ENCODE measurements at places on chromosomes 12 and 14.

DNA sequence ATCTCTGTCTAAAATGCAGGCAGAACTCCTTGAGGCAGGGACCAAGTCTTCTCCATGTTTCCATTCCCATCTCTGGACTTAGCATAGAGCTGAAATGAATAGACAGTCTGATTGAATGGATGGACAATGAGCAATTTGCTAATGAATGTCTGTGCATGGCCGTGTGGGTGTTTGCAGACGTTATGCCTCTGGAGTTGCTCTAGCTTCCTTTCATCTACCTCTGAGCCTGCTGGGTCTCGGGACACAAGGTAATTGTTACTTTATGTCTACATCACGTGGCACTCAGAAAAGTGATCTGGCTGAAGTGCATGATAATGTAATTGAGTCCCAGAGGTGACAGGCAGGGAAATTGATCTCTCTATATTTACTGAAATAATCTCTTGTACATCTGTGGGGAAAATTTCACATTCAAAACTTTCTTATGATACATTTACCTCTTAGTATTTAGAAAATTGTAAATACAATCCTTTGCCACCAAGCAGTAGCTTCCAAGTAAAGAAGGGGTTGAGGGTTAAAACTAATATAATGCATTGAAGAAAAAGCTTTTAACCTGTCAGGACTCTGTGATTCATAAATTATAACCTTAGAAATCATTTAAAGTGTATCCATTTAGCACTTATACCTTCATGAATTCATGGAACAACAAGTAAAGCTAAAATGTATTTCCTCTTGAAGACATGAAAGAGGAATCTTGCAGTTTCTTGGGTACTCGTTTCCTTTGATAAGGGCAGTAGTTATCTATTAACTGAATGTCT, 424.1 kb downstream of the APAF1 start:
- DNase-seq = no peak

GRCh38 chr12:68509242-68509641, 101.5 kb upstream of the RAP1B start:
- DNase-seq = no peak

DNA sequence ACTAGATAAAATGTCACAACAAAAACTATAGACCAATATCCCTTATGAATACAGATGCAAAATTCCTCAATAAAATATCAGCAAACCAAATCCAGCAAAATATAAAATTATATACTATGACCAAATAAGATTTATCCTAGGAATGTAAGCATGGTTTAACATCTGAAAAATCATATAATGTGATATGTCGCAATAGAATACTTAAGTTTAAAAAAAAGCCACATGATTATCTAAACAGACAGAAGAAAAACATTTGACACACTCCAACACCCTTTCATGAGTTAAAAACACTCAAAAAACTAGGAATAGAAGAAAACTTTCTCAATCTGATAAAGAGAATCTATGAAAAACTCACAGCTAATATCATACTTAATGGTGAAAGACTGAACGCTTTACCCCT, 20.3 kb downstream of the ANGEL1 start:
- DNase-seq = no peak

DNA sequence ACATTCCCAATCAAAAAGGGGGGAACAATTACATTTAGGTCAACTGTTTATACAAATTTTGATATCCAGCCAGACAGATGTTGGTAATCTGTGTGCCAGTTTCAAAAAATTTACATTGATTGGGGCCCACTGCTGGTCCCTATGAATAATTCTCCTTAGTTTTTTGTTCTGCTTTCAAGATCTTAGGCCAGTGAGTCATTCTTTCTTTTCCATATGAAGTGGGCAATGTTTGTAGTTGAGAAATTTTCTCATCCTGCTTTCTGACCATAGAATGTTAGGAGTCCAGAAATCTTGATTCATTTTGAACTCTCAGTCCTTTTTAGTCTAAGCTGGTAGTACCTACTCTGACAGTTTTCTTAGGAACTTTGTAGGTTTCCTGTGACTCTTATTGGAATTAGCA, 244.3 kb downstream of the DIO2 start:
- DNase-seq = no peak

DNA sequence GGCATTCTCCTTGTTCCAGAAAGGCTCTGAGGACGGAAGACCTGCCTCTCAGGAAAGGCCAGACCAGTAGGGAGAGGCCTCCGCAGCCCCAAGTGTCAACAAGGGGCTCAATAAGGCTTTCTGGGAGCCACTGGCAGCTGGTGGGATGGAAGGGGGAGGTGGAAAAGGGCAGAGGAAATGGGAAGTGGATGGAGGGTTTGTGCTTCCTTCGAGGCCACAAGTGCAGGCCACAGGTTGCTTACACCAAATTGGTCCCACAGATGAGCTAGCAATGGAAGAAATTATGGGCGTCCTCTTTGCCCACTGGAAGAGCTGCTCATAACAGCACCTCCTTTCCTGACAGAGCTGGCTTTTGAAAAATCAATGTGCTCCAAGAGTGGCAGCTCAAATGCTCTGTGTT, 28.2 kb downstream of the P2RX4 start:
- DNase-seq = no peak

DNA sequence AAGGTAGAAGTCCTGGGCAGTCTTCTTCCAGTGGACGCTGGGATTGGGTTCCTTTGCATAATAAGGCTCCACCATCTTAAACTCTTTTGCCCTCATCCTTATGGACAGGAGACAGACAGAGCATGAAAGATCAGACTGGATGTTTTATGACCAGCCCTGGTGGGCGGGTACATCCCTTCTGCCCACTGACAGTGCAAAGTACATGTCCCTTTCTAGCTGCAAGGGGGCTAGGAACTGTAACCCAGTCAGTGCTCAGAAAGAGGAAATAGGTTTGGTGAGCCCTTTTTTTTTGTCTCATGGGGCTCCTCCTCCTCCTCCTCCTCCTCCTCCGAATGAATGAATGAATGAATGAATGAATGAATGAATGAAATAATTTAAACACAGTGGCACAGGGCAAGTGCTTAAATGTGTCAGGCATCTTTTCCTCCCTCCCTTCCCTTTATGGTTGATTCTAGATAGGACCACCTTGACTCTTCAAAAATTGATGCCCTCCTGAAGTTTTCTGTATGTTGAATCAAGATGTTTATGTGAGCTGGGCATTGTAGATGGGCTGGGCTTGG, 36.4 kb upstream of the HNF1A start:
- no peak for DNase-seq

DNA sequence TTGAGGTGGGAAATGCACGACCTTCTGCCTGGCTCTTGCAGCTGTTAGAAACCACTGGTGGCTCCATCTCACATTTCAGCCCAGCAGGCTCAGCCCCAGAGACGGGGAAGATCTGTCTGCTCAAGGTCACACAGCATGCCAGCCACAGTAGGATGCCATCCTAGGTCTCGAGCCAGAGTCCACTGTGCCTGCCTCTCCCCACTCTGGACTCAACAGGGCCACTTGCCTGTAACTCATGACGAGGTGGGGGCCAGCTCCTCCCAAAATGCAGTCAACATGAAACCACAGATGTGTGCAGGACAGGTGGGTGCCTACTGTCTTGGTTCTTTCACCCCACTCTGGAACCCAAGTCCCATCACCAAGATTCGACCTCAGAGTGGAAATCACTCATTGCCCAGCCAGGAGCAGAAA, 23.2 kb downstream of the BCL11B start:
- no peak for DNase-seq

DNA sequence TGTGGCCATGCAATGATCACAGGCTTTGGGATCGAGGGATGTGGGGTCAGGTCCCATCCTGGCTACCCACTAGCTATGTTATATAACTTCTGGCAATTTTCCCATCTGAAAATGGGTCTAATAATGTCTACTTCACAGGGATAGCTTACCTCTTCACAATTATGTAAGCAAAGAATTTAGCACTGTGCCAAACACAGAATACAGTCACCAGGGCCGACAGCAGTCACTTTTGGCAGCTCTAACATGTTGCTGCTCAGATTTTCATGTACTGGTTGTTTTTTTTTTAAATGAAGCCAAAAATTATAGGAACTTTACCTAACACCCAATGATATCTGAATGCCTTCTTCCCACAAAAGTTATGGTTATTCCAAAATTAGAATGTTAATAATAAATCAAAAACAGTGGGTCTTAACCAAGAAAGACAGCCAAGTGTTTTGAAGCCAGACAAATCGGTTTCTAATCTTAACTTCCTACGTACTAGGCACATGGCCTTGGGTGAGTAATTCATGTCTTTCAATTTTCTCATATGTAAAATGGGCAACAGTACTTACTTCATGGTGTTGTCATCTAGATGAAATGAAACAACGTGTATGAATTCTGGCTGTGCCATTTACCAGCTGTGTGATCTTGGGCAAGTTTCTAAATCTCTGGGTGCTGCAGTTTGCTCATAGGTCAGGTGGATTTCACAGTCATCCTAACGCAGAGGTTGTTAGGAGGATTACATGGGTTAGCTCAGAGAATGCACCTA, 13.0 kb upstream of the PCED1B start:
- no peak for DNase-seq

DNA sequence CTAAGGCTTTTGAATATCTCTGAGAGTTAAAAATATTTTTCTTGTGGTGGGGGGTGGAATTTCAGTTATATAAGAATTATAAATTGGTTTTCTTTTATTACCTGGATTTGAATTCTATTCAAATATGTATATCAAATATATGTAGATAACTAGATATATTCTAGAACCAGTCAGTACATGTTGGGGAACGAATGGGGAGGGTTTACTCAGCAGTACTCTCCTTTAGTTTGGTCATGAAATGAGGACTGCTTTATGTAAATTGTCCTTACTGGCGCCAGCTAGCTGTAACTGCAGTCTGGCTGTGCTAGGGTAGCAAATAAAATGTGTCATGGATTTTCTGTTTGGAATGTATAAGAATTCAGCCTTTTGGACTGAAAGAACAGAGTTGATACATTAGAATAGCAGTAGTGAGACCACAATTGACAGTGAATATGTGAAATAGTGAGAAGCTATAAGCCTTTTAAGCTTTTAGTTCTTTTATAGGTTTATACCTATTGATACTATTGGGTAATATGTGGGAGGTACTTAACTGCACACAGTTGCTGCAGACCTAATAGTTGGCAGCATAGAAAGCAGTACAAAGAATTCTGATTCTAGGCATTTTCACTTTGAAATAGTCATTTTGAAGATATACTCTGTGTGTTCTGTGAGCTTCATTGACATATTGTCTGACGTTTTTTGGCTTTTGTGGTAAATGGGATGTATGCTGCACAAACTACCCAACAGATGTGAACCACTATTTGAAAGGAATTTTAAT, 29.0 kb downstream of the ATF7IP start:
- DNase-seq = peak; percentile 53

DNA sequence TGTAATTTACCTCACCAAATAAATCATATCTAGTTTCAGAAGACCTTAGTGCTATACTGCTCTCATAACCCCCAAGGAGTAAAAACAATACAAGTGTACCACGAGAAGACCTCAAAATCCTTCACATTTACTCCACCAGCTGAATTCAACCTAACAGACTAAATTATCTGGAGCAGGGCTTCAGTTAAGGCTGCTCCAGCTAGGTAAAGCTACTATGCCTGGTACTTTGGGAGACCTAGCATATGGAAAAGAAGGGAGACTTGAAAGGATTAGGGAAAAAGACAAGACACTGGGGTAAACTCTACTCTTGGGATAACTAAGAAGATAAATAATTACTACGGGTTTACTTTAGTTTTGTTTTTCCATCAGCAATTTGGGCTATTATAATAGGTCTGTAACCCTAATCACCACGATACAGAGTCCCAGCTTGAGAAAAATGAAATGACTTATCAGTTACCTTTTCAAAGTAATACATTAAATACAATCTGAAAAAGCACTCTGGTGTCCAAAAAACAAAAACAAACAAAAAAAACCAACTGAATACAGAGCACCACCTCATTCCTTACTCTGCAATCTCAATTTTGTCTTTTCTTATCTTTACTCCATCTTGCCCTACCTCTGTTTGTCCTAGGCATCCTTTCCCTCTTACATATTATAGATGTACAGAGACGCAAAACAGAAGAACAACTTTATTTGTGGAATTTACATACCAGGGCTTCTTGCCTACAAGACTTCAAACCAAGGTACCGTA, 2.1 kb downstream of the EML5 start:
- no peak for DNase-seq

GRCh38 chr12:112824701-112825100, 33.2 kb downstream of the RPH3A start:
- no peak for DNase-seq

DNA sequence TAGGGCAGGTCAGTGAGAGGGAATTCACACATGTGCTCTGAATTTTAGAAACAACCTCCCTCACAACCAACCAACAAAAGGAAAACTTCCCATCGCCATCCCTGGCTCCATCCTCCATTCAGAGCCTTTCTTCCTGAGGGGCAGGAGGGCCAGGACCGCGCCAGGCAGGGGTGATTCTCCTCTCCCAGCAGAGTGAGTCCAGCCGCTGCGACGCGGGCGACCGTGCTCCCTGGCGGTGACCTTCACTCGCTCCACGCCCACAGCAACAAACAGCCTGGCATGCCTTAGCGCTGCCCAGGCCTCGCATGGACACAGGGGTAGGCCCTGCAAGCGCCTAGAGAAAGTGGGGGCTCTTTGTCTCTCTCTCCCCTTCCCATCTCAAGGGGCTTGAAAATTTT, 3.7 kb downstream of the GALNT9 start:
- no peak for DNase-seq

- DNase-seq = no peak
These were observed 450.6 kb downstream of the DPF3 start for GRCh38 chr14:72443256-72443655.

GRCh38 chr12:66724616-66725015, 45.7 kb upstream of the GRIP1 start:
- DNase-seq = no peak

DNA sequence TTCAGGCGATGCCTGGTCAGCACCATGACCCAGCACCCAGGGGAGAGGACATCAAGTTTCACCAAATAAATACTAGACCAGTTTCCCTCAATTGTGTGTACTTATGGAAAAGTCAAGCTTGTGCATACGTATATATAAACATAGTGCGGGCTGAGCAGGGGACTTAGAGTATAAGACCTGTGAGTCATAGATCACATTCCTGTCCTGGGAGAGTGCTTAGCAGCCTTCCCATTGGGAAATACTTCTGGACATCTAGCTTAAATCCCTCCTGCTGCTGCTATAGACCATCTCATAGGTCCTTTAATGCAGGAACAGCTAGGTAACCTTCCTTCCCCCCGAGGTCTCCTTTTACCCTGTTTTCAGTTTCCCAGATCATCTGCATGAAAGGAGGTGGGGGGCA, 51.9 kb downstream of the PRMT8 start:
- DNase-seq = peak; percentile 31

DNA sequence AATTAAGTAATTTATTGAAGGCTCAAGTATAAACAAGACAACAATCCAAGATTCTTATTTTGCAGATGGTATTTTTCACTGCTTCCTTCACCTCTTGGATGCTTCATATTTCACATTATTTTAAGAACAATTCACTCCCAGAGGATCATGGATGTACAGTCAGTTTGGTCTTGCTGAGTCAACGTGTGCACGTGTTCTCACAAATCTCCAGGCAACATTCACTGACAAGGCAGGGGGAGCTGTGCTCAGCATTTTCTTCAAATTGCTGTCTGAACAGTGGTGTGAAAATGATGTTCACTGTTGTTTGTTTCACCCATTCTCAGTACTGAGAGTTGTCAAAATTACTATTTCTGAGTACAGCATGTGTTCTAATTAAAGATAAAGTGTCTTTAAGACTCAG, 118.3 kb upstream of the SLC38A4 start:
- peak; percentile 19 for DNase-seq

- no peak for DNase-seq
These were observed 242.0 kb upstream of the MDGA2 start for GRCh38 chr14:47917344-47917954.
